ENCODE measurements at places on chromosomes 12 and 14.

- DNase-seq = no peak
These were observed 912.1 kb downstream of the DIO2 start for GRCh38 chr14:79299162-79299561.

DNA sequence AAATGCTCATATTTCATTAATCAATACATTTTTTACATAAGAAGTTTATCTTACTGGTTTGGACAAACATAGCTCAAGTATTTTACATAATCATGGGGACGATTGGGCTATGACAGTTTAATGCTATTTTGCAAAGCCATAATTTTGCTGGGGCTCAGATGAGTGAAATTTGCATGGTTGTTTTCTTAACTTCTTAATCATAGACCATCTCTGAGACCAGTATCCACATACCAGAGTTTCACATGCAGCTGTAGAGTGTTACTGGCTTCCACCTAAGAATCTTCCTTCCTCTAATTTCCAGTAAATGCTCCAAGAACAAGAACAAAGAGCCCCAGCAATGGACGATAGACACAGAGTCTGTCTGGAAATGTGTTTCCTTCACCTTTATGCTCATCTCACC is 303.0 kb upstream of the TMEM132C start:
- no peak for DNase-seq

- no peak for DNase-seq
These were observed 728.8 kb upstream of the LMO3 start for GRCh38 chr12:17334784-17335183.

- no peak for DNase-seq
These were observed 402.8 kb downstream of the FOXG1 start for GRCh38 chr14:29169408-29169807.

- DNase-seq = no peak
These were observed 48.0 kb downstream of the NTN4 start for GRCh38 chr12:95742586-95742985.

DNA sequence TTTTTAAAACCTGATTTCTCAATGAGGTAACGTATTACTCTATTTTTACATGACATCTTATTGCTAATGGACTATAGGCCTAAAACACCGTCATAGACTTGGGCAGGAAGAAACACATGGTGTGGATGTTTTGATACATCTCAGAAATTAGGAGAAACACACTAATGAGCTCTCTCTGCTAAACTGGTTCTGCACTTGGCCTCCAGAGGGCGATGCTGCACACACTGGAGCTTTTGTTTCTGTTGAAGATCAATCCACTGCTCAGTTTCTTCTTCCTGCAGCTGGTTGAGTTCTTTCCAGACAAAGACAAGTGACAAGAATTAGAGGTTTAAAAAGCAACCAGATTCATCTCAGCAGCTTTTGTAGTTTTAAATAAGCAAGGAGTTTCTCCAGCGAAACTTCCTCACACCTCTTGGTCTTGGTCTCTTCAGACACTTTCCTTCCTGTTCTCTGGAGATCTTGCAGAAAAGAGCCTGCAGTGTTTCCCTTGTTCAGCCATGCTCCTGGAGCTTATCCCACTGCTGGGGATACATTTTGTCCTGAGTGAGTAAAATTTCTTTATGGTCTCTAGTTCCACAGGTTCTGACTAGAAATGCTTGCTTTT is 178.5 kb upstream of the OR4E1 start:
- DNase-seq = no peak

DNA sequence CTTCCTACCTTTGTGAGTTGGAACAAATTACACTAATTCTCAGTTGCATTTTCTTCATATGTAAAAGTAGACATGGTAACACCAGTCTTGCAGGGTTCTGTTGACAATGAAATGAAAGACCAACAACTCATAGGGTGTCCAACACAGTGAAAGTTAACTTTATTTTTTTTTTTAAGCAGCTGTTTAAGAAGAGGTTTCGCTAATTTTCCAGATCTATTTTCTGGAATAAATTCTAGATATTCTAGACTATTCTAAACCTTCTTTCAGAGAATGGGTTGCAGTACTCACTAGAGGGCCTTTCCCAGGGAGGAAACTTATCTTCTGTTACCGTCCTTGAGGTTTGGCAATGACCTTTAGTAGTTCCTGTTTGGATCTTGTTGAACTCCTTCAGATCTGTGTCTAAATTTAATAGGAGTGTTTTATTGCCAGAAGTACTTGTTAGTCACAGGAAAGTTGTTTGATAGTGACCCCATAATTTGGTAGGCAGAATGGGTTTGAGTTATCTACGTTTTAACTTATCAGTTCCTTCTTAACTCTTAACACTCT is 2.8 kb upstream of the ART4 start:
- DNase-seq = no peak

- DNase-seq = no peak
These were observed 73.7 kb downstream of the PRIMA1 start for GRCh38 chr14:93714605-93715004.

GRCh38 chr12:121574025-121574424 is 6.8 kb downstream of the KDM2B start:
- DNase-seq = no peak

GRCh38 chr14:67962215-67962644 is 142.7 kb downstream of the RAD51B start:
- peak; percentile 5 for DNase-seq

DNA sequence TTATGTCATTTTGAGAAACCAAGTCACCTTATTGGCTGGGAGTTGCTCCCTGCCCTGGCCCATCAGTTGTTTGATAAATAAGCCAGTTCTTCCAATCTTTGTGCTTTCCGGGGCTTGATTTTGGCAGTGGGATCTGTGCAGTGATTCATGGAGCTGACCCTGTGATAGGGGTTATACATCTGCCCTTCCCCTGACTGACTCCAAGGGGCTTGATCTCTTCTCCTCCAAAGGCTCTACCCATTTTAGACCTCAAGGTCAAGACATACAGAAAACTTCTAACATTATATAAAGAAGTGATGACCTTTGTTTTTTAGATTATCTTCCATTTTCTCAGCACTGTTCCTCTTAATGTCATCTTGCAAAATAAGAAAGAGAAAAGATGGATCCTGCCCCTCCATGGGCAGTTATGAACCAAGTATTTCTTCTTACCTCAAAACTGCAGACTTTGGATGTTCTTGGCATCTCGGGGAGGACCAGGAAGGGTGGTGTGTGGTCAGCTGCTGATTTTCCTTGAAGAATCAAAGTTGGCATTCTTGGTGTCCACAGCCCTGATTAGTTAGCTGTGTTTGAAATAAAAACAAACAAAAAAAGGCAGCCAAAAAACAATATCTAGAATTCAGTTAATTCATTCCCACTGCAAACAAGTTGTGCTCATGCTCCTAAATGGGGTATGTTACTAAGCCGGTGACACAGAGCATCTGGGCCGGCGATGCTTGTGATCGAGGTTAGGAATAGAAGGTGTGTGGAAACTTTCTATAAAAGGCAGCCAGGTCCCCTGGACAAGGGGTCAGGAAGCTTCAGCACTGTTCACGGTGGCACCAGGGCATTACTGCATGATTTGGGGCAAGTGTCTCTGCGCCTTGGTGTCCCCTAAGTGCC is 120.2 kb downstream of the SAMD4A start:
- no peak for DNase-seq

- DNase-seq = no peak
These were observed 54.2 kb upstream of the BCL2L14 start for GRCh38 chr12:12016284-12017100.

DNA sequence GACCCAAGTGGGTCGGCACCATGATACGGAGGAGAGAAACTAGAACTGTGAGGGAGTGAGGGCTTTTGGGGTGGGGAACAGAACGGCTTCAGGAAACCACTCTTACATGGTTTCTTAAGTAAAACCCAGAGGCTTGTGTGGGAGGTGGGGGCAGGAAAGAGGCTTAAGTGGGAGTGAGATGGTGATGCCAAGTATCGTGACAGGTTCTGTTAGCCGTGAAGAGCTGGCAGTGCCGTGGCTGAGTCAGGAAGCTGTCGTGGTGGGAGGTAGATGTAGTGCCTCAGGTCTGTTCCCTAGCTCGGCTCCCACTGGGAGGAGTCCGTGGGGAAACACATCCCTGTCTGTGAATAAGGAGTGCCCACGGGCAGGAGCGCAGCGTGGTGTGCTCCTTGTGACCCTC is 185.8 kb upstream of the FKBP4 start:
- DNase-seq = no peak

DNA sequence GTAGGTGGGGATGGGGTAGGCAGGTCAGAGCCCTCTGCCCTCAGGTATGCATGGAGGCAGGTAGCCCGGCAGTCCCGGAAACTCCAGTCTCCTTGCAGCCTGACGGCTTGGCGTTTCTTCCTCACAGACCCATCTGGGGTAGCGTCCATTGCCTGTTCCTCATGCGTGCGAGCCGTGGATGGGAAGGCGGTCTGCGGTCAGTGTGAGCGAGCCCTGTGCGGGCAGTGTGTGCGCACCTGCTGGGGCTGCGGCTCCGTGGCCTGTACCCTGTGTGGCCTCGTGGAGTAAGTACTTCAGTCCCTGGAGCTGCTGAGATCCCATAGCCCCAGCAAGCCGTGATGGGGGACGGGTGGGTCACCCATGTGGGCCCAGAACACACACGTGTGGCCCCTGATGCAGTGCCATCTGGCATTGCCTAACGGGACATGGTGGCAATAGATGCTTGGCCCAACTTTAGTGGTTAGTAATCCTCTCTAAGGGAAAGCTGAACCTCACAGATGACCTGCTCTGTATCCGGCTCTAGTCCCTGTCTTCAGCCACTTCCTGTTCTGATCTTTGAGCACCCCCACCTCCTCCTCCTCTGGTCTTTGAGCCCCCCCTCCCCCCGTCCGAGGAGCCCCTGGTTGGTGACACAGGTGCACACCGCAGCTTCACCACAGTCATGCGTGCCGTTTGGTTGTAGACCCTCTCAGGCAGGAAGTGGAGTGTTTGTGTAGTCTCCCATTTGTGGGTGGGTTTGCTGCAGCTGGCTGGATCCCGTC is 3.7 kb downstream of the SIVA1 start:
- no peak for DNase-seq

DNA sequence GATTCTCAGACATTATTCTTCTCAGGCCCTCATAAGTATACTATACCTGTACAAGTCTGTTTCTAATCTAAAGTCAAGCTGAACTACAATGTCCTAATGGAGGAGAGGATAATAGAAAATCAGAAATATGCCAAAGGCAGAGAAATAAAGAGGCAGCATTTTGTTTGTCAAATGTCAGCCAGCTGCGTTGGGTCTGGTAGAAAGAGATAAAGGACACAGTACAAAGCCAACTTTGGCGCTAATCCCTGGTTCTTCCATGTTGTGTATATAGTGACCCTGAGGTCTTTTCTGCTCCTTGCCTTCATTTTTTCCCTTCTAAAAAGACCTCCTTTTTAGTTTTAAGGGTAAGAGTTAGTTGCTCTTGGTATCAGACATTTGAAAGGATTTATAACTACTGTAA is 103.1 kb downstream of the PRICKLE1 start:
- no peak for DNase-seq

DNA sequence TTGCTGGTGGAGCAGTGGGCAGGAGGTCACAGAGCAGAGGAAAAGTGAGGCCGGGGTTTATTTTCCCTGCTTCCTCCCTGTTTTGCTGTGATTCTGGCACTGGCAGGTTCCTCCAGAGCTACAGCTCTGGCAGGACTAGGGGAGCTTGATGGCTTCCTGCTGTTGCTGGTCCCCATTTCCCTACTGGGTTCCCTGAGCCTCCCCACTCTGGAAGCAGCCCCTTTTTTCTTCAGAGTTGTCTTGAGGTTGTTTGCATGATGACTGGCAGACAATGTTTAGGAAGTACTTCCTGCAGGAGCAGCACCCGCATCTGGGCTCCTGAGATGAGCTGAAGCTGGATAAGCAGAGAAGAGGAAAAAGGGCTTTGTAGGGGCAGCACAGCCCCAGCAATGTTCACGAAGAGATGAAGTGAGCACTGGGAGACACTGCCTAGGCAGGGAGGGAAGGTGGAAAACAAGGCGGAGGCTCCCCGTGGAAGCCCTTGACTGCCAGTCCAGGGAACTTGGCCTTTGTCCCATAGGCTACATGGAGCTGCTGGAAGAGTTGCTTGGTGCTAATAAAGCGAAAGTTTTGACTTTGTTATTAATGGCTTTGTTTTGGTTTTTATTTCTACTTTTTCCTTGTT is 126.9 kb downstream of the SLC38A6 start:
- DNase-seq = no peak

- no peak for DNase-seq
These were observed 93.1 kb upstream of the HIF1A start for GRCh38 chr14:61602003-61602732.

GRCh38 chr12:93578221-93578620 is 5.7 kb downstream of the SOCS2 start:
- no peak for DNase-seq

DNA sequence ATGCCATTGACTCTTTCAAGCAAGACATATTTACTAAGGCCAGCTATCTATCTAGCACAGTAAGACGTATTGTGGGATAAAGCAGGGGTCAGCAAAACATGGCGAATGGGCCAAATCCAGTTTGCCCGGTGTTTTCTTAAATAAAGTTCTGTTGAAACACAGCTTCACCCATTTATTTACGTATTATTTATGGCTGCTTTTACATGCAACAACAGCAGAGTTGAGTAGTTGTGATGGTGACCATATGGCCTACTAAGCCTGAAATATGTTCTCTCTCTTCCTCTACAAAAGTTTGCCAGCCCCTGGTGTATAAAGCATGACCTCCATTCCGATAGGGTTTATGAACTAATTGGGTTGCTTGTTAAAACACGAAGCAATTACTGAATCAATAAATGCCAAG is 322.1 kb downstream of the CCDC91 start:
- DNase-seq = no peak

DNA sequence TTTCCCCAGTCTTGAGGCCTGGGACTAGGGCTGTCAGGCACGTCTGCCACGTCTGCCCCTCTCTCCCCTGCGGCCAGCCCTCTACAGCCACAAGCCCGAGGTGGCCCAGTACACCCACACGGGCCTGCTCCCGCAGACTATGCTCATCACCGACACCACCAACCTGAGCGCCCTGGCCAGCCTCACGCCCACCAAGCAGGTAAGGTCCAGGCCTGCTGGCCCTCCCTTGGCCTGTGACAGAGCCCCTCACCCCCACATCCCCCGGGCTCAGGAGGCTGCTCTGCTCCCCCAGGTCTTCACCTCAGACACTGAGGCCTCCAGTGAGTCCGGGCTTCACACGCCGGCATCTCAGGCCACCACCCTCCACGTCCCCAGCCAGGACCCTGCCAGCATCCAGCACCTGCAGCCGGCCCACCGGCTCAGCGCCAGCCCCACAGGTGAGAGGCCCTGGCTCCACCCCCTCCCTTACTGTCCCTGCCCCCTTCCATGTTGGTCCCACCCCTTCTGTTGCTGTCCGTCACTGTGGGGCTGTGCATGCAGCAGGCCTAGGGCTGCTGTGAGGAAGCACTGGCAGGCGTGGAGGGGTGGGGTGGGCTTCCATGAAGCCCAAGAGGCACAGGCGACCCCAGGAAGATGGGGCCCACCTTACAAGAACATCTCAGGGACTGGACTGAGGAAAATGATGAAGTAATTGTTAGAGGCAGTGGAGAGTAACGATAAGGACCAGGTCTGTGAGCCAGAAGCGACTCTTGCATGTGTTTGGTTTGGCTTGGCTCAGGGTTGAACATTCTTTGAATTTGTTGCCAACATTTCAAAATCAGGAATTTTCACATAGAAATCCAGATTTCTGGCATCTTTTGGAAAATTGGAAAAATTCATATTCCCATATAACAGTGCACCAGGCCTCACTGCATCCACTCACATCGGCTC is 16.8 kb downstream of the C12orf43 start:
- no peak for DNase-seq

Measured in GM19239 (cell line).